GM10248 (cell line): ENCODE measurements at places on chromosomes 7 and 10.
A peak's percentile ranks its signal among the peaks of the same experiment; 100 is the strongest.

DNA sequence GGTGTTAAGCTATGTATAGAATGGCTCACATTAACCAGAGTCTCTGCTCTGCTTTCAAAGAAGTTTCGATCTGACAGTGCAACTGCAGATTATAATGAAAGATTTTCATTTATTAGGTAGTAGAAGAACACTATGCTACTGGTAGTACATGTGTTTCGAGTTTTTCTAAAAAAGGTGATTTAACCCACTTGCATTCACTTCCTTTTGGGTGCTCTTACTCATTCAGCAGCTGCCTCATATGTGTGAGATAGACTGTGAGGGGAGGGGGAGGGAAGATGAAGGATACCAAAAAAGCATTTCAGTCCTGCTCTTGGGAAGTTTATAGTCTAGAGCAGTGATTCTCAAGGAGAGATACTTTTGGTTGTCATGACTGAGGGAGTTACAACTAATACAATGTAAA lies 20.4 kb downstream of the PLEKHA8 start:
- no peak for DNase-seq

- peak; percentile 70 for DNase-seq
Observed at GRCh38 chr10:24723788-24724380, at the start of gene ARHGAP21. ARHGAP21 (minus strand) TSS chr10:24723887; CDS start chr10:24721899, 1,988 bp downstream.

DNA sequence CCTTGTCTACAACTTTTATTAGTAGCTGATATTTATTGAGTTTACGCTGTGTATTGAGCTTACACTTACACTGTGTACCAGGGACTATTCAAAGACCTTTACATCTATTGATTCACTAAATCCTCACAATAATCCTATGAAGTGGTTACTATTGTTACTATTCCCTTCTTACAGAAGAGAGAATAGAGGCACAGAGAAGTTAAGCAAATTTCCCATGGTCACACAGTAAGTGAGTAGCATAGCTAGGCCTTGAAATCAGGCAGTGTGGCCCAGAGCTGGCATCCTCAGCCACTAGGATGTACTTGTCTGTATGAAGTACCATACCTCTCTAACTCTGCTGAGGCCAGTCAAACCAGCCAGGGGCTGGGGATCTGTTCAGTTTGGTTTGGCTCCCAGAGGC lies 7.6 kb downstream of the COL13A1 start:
- no peak for DNase-seq

DNA sequence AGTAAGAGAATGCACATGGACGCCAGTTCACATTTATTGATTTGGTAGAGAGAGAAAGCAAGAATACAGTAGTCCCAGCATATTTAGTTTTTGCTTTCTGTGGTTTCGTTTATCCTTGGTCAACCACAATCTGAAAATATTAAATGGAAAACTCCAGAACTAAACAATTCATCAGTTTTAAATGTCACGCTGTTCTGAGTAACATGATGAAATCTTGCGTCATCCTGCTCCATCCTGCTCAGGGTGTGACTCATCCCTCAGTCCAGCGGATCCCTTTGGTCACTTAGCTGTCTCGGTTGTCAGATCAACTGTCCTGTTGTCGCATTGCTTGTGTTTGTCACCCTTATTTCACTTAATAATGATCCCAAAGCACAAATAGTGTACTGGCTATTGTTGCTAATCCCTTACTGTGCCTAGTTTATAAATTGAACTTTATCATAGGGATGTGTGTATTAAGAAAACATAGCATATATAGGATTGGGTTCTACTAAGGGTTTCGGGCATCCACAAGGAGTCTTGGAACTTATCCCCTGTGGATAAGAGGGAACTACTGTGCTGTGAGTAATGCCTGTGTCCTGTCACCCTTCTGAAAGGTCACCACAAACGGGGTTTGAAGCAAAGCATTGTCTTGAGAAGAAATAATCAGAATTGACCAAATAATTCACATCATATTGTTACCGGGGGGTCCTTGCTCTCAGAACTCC lies 73.6 kb downstream of the OTUD1 start:
- DNase-seq: no peak

DNA sequence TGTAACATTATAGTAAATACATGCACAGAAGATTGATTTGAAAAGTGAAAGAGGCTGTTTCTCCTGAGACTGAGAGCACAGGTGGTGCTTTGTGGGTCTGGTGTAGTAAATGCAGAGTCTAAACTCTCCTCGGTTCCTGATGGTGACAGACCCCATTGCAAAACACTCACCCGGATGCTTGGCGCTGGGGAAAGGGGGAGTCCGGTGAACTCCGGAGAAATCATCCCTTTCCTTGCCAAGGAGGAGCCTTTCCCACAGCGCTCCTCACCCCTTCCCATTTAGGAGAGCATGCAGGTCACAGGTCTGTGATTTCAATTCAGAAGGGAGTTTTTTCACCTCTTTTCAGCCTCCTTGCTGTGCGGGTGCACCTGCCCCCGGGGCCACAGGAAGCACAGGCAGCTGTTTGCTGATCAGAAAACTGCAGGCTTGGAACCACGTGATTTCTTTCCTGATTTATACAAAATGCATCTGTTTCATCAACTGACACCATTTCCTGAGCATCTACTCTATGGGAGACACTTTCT lies 75.6 kb upstream of the LYZL2 start:
- no peak for DNase-seq

- no peak for DNase-seq
Observed at GRCh38 chr7:145009876-145010275, 174.0 kb upstream of the TPK1 start.

DNA sequence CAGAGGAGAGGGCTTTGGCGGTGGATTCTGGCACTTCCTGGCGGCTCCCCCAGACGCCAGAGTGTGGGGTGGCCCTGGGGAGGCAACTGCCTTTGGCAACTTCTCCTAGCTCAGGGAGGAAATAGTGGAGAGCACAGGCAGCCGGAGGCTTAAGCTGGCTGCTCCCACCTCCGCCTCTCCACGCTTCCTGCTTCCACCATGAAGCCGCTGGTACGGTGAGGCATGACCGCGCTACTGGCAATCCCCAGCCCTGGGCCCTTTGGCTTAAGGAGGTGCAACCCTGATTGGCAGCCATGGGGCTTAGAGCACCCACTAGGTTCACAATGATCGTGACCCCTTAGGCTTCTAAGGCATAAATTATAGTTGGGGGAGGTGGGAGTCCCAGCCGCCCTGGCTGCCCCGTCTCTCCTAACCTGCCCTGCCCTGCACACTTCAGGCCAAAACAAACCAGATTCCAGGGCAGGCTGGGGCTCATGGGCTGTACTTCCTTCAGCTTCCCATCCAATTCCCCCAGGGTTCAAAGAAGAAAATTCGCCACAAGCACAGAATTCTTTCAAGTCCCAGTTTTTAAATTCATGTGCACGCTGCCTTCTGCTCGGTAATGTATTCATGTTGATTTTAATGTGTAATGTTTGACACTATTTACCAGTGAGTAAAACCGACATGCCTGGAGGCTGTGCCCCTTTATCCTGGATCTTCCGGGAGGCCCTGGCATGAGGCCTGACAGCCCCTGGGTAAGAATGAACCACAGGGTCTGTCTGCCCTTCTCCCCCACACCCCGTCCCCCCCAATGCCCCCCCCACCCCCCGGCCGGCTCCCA lies 90.7 kb upstream of the LRRC4 start:
- DNase-seq: no peak

DNA sequence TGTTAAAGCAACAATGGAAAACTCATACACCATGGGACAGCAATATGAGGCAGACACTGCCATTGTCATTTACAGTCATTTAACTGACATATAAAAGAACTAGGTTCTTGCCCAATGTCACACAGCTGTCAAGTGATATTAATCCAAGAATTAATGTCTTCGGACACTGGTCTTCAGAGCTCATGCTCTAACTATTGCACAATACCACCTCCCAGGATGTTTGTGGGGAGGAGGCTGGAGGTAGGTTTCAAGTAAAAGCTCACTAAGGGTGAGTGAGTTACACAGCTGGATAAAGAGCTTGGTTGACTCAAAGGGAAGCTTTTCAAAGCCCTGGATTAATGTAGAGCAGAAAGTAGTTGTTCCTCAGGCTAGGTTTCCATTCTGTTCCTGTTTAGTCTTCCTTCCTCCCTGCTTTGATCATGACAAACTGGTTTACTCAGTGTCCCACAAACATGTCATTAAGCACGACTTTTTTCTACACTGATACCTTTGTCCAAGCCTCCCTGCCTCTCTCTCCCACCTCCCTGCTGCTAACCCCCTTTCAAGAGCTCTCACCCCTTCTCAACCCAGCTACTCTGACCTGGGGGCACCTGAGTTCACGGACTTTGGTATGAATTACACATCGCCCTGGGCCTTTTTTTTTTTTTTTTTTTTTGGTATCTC lies 987 bp upstream of the EXOC6 start:
- no peak for DNase-seq

- DNase-seq: no peak
Observed at GRCh38 chr10:110115784-110116520, 91.5 kb upstream of the MXI1 start.

DNA sequence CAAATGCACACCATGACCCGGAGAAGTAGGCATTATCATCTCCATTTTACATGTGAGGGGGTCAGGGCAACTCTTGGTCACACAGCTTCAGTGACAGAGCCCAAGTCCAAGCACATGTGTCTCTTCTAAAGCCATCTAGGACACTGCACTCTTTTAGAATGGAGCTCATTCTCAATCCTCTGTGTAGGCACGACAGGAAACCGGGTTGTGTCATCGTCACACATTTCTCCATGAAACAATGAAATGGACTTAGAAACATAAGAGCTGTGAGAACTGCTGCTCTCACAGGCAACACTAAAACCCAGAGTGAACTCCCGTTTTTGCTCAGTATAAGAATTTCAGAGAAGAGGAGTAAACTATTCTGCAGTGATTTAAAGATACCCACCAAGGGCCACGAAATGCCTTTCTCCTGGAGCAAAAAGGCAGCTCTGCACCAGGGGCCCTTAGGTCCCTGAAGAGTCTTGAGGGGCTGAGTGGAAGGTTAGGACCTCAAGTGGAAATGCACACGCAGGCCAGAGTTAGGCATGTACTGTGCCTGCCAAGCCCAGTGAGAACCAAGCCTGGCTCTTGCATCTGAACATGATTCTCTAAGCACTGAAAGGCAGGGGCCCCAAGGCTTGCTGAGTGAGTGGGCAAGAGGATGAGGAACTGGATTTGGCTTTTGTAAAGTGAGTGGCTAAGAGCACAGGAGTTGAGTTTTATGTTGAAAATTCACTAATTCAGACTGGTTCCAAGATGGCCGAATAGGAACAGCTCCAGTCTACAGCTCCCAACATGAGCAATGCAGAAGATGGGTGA lies 13.3 kb downstream of the ALOX5 start:
- DNase-seq: no peak

GRCh38 chr7:87517136-87517815 lies 41.8 kb upstream of the ABCB4 start:
- no peak for DNase-seq

- DNase-seq: no peak
Observed at GRCh38 chr10:11851910-11852309, 28.8 kb downstream of the PROSER2 start.

DNA sequence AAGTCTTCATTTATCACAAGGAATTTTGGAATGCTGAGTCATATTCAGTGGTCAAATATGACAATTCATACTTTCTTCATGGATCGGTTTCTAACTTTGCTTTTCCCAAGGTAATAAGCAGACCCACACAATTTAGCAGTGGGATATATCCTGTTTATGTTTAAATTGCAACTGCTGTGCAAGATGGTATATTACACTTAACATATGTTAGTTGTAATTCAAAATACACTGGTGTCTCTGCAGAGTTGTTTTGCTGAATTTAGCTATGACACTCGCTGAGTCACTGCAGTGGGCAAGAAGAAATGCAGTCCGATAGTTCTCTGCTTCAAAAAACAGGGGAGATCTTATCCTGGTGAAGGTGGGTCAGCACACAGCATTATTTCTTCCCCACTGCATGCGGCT lies 194.8 kb upstream of the PTN start:
- DNase-seq: no peak

DNA sequence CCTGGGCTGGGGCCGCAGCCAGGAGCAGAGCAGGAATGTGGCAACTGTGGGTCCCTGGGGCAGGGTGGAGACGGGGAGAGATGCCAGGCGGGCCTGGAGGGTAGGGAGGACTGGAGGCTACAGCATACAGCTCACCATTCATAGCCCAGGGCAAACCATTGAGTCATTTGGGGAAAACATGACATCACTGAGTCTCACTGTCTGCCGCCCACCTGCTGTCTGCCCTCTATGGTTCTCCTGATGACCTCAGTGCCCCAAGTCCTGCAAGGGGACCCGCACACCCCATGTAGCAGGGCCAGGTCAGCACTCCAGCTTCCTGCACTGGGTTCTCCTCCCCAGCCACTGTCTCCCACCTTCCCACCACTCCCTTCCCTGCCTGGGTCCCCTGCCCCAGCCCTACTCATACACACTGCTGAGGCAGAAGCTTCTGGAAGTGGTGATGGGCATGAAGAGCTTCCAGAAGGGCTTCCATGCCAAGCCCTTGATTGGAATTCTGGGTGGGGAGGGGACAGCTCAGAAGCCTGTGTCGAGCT lies 10.4 kb downstream of the CHST3 start:
- peak; percentile 79 for DNase-seq

DNA sequence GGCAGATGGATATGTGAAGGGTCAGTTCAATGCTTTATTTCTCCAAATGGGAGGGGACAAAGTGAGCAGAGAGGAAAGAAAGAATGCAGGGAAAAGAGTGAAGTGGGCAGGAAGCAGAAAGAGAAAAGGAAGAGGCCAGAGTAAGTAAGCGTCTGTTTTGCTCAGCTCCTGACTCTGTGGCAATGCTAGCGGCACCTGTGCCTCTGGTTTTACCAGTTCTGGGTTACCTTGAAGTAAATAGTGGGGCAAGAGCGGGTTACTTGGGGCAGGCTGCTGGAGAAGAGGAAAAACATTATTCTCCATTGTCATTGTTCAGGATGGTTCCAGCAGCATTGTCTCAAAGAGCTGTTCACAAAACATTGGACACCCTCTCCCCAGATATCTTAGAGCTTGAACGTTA lies 1.9 kb downstream of the TAS2R40 start:
- no peak for DNase-seq

DNA sequence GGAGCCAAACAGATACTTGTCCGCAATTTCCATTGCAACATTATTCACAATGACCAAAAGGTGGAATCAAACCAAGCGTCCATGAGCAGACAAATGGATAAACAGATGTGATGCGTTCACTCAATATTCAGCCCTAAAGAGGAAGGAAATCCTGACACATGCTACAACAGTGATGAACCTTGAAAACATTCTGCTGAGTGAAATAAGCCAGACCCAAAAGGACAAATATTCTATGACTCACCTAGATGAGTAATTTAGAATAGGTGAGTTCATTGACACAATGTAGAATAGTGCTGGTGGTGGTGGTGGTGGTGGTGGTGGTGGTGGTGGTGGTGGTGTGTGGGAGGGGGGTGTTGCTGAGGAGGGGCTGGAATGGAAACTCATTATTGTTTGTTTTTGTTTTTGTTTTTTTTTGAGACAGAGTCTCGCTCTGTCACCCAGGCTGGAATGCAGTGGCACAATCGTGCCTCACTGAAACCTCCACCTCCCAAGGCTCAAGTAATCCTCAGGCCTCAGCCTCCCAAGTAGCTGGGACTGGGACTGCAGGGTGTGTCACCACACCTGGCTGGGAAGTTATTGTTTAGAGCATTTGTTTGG lies 28.6 kb downstream of the SMKR1 start:
- no peak for DNase-seq

GRCh38 chr10:114034923-114035645 lies 8.6 kb upstream of the ADRB1 start:
- DNase-seq: no peak

- DNase-seq: no peak
Observed at GRCh38 chr10:32893434-32893833, 64.6 kb downstream of the ITGB1 start.
